ENCODE measurements at places on chromosomes 12 and 14.

DNA sequence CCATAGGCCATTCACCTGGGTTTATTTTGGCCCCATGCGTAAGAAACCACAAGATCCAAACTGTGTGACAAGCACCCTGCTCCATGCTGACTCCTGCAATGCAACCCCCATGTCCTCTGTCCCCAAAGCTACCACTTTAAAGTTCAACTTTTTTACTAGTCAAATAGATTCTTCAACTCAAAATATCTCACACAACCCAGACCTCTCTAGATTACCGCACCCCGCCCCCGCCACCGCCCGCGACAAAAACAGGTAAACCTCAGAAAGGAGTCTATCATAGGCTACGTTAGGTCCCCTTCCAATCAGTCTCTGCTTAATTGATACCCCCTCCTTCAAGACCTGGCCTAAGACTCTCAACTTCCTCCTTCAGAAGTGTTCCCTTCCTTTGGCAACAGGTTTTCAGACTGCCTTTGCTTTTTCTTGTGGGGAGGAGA is 2.2 kb downstream of the ZFP36L1 start:
- no peak for DNase-seq

- no peak for DNase-seq
Observed at GRCh38 chr12:79706676-79707075, 15.9 kb upstream of the PAWR start.

DNA sequence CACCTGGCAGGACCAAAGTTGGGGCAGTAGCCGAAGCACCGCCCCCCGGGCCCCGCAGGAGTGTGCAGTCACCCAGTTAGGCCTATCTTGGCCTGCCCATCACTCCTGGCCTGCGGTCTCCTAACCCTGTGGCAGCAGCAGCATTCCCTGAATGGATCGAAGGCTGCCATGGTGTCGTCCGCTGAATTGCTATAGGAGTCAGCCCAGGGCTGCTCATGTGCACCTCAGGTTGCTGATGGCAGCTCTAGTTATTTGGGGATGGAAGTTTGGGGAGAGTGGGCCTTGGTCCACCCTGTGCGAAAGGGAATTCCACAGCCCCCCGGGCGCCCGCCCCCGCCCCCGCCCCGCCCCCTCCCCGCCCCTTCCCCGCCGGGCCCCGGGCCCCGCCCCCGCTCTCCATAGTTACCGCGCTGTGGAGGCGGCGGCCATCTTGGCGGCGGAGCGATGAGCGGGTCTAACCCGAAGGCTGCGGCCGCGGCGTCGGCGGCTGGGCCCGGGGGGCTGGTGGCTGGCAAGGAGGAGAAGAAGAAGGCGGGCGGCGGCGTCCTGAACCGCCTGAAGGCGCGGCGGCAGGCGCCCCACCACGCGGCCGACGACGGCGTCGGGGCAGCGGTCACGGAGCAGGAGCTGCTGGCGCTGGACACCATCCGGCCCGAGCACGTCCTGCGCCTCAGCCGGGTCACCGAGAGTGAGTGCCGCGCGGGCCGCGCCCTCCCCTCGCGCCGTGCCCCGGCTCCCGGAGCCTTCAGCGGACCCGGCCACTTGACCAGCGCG is at the start of gene UNC119B:
Gene UNC119B, plus strand, starts transcription at position 428 of the 774 bp plus-strand sequence. Its CDS starts 17 bp downstream, at position 445.
- DNase-seq = no peak

DNA sequence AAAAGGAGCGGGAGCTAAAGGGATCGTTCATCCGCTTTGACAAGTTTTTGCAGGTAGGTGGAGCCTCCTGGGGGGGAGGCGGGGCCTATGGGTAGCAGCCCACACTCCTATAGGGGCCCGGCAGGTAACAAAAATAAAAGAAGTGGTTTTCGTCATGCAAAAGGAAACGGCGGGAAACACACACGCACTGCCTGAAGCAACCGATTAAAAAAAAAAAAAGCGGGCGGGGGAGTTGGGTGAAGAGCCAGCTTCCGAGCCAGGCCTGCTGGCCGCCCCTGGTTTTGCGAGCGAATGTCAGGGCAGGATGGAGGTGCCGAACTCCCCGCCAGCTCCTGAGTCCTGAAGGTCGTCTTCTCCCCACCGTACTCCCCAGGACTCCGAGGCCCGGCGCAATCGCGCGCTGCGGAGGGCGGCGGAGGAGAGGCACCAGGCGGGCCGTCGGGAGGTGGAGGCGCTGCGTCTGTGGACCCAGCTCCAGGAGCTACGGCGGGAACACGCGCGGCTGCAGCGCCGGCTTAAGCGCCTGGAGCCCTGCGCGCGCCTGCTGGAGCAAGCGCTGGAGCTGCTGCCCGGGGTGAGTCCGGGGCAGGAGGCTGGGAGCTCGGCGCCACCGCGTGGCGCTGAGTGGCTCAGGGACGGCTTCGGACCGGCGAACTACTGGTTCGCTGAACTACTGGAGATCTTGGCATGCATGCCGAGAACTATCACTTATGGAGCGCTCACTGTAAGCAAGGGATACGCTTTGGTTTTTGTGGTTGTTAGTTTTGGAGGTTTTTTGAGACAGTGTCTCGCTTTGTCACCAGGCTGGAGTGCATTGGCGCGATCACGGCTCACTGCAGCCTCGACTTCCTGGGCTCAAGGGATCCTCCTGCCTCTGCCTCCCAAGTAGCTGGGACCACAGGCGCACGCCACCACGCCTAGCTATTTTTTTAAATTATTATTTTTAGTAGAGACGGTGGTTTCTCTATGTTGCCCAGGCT is 3.6 kb downstream of the CFAP73 start:
- DNase-seq = no peak

- DNase-seq = no peak
Observed at GRCh38 chr12:104669089-104669721, 212.5 kb downstream of the CHST11 start.

DNA sequence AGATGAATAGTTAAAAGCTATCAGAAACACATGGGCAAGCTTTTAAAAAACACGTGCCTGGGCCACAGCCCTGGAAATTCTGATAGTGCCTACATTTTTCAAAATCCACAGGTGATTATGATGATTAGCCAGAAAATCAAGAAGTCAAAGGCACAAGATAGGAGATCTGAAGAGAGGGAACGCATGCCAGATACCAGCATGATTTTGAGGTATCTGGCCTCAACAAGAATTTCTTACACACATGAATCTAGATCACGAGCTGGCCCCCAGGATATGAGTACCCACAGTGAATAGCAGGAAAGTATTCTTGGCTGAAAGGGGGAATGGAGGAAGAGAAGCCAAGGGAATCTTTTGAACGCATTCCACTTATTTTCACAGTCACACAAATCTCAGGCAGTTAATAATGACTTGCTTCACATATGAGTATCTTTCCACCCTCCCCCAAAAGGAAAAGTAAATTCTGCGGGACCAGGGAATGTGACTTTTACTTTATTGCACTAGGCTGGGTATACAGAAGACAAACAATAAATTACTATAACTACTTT is 438.2 kb downstream of the BCAT1 start:
- no peak for DNase-seq

GRCh38 chr14:89578156-89578555 is 161.1 kb upstream of the FOXN3 start:
- DNase-seq = no peak

- no peak for DNase-seq
Observed at GRCh38 chr14:75318353-75318752, 39.7 kb downstream of the FOS start.

Data from esophagus squamous epithelium (tissue), 5 donors.